ENCODE measurements at places on chromosomes 5 and 9.

GRCh38 chr9:71748280-71748743 is 20.0 kb downstream of the CEMIP2 start:
- DNase-seq = no peak

DNA sequence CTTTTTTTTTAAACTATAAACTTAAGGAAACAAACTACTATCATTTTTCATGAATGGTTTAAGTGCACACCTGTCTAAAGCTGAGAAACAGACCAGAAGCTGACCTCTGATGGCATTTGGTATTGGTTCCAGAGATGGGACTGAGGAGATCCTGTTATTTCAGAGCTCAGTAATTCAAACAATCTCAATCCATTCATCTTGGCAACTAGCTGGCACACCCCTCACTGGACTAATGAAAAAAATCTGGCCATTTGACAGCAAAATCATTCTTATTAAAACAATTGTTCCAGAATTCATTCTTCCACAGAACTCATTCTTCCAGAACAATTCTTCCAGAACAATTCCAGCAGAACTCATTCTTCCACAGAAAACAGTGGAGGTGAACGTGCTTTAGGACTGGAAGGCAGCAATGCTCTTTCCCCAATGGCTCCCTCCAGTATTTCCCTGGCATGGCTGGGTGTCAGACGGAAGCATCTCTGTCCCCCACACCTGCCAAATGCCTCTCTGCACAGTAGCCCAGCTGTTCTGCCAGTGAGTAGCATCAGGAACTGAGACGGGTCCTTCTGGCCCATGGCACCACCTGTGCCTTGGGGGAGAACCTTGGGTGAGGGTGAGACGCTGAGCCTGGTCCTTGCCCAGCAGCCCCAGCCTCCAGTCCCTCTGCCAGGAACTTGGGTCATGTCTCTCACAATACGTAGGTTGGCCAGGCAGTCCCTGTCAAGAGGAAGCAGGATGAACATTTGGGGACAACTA is 87.5 kb upstream of the EQTN start:
- no peak for DNase-seq

GRCh38 chr5:20266066-20266465 is 278.1 kb upstream of the CDH18 start:
- DNase-seq = no peak

DNA sequence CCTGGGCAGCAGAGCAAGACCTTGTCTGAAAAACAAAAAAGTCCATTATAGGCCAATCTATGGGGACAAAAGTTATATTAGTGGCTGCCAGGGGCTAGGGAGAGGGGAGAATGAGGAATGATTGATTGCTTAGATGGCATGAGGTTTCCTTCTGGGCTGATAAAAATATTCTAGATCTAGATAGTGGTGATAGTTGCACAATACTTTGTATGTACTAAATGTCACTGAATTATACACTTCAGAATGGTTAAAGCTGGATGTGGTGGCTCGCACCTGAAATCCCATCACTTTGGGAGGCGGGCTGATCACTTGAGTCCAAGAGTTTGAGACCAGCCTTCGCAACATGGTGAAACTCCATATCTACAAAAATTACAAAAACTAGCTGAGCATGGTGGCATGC is 42.8 kb upstream of the TEX48 start:
- no peak for DNase-seq

GRCh38 chr5:162128117-162128516 is 60.5 kb downstream of the GABRG2 start:
- no peak for DNase-seq

- DNase-seq = no peak
Observed at GRCh38 chr5:131545845-131546244, 89.2 kb downstream of the RAPGEF6 start.

DNA sequence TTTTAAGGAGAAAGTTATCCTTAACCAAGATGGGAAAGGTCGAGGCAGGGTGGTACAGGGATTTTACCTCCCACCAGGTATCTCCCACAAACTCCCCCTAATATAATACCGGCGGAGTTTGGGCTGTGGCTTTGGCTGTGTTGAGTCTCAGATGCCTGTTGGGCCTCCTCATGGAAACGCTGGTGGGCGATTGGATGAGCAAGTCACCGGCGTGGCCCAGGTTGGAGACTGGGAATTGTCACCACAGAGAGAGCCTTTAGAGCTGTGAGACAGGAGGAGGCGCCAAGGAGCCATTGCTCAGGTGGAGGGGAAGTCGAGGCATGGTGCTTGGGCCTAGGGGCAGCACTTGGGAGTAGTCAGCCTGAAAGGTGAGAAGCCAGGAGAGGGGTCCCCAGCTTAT is 3.4 kb upstream of the CAMSAP1 start:
- DNase-seq = no peak

GRCh38 chr5:147400881-147401280 is 109.0 kb downstream of the DPYSL3 start:
- DNase-seq = no peak

- no peak for DNase-seq
Observed at GRCh38 chr5:34895641-34896419, 19.5 kb downstream of the RAD1 start.

GRCh38 chr9:78248635-78249034 is 12.8 kb downstream of the CEP78 start:
- DNase-seq = no peak

DNA sequence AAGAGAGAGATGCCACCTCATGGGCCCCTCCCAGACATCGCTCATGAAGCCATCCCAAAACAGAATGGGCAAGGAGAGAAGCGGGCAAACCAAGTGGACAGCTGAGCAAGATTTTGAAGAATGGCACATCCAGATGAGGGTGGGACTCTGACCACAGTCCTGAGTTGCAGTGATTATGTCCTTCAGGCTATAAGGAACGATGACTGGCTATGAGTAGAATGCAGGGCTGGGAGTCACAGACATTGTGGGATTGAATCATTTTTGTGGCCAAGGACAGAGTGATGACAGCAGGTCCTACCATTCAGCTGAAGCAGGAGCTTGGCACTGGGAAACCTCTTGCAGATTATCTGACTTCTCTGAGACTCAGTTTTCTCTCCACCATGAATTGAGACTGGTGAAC is 245.7 kb upstream of the SLC30A5 start:
- DNase-seq = no peak

DNA sequence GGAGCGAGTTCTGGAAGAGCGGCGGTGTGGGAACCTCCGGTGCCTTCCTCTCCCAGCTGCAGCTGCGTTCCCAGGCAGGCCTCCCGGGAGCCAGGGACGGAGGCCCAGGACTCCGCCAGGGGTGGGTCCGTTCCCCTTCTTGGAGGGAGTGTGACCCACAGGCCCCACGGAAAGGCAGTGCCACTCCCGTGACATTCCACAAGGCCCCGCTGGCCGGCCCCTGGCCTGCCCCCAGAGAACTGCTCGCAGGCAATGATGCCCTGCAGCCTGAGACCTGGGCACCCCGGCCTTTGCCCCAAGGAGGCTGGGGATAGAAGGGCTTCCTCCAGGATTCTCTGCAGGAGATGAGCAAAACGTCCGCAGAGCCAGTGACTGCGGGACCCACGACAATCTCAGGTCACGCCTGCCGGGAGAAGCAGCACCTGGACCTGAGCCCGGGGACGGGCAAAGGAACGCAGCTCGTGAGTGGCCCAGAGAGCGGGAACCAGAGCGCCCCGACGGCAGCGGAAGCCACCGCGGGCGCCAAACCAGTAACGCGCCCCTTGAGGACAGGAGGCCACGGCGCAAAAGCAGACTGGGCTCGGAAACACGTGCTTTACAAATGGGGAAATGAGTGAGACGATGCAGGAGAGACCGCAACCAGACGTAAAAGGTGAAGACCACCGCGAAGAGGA is 9.3 kb downstream of the OBP2B start:
- DNase-seq = peak; percentile 41

DNA sequence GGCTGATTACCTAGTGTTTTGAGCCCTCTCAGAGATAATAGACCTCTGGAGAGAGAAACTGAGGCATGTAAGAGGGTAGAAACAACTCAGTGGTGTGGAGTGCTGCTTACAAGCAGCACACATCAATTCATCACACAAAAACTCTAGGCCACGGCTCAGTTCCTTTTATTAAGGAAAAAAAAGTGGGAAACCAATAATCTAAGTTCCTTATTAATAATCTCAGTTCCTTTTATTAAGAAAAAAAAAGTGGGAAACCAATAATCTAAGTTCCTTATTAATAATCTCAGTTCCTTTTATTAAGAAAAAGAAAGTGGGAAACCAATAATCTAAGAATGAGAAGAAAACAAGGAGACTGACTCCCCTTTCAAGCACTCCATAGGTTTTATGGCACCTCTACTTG is 28.0 kb downstream of the TXNDC8 start:
- no peak for DNase-seq

GRCh38 chr5:600886-601541 is 11.1 kb upstream of the CEP72 start:
- DNase-seq = peak; percentile 28

DNA sequence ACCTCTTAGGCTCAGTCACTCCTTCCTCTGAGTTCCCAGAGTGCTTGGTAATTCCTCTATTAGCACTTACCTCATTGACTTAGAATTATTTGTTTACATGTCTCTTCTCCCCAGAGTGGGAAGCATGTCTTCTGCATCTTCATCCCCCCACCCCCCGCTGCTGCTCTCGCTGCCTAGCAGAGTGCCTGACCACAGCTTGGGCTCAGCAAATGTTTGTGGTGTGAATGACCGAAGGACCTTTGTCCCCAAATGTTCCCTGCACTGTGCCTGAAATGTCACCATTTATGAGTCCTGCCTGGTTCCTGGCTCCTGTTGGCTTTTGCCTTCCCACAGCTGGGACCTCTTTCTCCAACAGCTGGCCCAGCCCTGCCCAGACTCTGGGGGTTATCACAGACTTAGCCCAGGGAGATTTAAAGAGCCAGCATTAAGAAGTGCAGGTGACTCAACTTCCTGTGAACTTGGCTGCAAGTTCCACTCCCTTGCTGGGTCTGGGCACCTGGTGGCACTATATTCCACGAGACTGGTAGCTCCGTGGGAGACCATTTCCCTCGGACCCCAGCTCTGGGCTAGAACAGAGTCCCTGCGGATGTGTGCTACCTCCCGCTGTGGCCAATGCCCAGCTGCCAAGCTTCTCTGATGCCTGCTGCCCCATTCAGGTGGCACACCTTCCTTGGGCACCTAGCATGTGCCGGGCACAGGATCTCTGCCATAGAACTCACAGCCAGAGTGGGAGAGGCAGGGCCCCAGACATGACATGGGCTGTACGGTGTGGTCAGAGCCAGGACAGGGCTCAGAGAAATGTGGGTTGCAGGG is 1.8 kb upstream of the HMCN2 start:
- DNase-seq = no peak

DNA sequence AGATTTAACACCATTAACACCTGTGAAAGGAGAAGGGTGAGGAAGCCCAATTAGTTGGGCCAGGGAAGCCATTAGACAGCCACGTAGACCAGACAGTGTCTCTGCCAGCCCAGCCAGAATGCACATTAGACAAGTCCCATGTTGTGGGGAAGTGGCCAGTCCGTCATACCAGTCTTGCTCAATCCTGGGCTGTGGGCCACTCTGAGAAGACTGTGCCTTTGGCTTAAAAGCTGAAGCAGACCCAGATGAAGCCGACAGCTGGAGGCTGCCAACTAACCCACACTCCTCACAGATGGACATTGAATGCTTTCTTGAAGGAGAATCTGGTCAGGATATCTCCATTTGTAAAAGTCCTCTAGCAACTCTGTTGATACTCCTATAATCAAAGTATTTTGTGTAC is 128.5 kb downstream of the CHSY3 start:
- DNase-seq = no peak

- no peak for DNase-seq
Observed at GRCh38 chr9:3809724-3810123, 283.9 kb upstream of the RFX3 start.

GRCh38 chr9:36748322-36748899 is 175.7 kb downstream of the MELK start:
- no peak for DNase-seq

DNA sequence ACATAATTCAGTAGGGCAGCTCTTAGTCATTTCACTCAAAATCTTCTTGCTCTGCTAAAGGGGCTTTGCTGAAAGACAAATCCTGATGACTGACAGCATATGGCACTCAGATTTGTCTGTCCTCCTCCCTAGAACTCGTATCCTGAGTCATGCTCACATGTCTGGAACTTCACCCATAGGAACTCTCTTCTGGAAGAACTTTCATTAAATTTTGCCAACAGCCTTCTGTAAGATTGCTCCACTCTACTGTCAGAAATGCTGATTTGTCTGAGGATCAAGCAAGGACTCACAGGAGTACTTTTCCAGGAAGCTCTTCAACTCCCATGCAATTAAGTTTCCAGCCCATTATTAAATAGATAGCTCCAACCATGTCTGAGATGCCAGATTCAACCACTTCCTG is 59.8 kb upstream of the SNX2 start:
- DNase-seq = no peak

DNA sequence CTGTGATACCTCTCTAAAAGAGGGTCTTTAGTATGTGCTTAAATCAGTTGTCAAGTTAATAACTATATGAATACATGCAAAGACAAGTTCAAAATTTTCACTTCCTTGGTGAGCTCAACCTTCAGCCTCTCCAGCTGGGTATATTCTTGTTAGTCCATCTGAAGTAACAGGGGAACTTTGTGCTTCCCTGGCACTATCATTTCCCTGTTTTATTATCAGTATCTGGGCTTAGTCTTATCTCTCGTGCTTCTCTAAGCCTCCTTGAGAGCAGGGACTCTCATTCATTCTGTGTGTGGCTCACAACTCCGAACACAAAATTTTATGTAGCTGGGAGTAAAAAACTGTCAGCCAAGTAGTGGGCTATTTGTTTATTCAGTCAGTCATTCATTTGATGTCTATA is 175.9 kb upstream of the MAP3K1 start:
- no peak for DNase-seq

DNA sequence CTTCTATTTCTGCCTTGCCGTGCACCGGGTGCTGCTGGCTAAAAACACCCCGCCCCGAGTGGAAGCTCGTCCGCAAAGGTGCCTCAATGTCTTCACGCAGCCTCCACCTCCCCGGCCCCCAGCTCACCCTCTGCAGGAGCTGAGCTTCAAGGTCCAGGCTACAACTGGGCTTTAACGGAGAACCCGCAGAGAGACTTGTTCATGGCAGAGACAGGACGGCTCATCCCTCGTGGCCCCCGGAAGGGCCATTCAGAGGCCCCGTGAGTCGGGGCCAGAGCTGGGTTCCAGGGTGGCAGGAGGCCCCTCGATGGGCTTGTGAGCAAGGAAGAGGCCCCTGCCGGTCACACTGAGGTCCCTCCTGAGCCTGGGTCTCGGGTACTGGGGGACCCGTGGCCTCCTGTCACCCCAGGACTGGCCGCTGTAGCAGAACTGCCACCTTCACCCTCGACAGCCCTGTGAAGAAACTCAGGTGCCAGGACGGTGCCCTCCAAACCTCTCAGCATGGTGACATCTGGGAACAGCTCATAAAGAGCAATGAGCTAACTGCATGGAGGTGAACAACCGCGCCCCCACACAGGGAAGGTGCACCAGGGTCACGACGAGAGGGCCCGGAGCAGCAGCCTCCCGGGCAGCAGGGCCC is 58.0 kb upstream of the UBAC1 start:
- no peak for DNase-seq

DNA sequence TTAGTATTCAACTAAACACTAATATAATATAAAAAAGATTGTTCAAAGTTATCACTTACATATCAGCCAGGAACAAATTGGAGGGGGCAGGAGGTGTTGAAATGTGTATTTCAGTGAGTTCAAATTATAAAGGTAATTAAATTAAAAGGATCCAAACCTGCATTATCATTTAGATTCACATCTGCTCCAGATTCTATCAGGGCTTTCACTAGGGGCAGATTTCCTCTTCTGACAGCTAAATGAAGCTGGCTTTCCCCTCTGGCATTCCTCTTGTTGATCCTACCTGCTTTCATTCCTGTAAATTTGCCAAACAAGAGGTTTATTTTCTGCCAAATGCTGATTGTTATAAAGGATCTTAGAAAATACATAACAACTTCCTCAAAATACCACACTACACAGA is 86.3 kb upstream of the GCNT4 start:
- no peak for DNase-seq

GRCh38 chr5:1020452-1020961 is 11.9 kb downstream of the NKD2 start:
- DNase-seq = no peak

All from colonic mucosa (tissue), 4 donors.